ENCODE measurements at places on chromosomes 5 and 9.

GRCh38 chr5:77012601-77013000 is 17.6 kb upstream of the AGGF1 start:
- no peak for DNase-seq

DNA sequence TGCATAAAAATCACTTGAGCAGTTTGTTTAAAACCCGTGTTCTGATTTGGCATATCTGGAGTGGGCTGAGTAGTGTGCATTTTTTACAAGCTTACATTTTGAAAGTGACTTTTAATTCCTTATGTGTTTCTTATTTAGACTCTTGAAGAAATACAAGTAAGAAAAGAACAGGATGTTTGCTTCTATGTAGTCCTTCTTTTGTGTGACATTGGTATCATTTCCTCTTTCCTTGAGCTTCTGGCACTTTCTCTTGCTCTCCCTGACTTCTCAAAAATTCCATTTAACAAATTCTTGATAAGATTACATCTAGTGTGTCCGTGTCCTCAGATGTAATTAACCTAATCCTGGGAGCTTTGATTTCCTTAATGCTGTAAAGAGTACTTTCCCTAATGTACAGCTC is 12.5 kb downstream of the GARNL3 start:
- DNase-seq: peak; percentile 33

DNA sequence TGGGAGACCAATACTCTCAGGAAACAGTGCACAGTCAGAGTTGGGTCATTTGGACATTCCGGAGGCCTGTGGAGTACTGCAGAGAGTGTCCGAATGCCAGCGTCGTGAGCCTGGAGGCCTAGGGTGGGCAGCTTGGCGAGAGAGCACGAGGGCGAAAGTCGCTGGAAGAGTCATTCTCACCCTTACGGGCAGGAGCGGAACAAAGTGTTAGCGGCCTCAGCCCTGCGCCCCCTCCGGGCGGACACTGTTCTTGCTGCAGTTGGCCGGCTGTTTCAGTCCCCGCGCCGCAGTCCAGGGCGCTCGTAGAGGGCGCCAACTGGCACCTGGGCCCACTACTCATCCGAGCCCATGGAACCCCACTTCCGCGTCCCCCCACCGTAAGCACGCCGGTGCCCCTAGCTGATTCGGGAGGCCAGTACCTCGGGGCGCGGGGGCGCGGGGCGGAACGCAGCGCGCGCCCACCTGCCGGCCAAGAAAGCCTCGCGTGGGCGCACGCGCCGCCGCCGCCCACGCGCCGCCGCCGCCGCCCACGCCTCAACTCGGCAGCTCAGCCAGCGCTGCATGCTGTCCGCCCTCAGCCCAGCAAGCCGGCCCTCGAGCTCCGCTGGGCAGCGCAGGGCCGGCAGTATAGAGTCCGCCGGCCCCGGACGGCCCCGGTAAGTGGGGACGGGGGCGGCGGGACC is 99.7 kb upstream of the CCL21 start:
- DNase-seq: no peak

DNA sequence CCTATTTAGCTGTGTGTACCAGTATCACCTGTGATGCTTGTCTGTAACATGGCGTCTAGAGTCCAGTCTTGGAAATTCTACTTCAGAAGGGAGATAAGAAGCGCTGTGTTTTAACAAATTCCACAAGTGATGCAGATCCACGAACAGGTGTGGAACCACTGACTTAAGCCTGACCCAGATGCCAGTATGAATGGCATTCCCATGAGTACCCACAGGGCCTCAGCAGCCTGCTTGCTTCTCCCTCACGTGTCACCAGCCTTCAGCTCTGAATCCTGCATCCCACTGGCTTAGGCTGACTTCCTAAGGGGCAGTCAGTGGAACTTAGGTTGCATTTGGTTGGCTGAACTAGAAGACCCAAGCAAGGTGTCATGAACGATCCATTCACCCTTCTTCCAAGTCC is 8.5 kb upstream of the DENND1A start:
- DNase-seq: no peak

DNA sequence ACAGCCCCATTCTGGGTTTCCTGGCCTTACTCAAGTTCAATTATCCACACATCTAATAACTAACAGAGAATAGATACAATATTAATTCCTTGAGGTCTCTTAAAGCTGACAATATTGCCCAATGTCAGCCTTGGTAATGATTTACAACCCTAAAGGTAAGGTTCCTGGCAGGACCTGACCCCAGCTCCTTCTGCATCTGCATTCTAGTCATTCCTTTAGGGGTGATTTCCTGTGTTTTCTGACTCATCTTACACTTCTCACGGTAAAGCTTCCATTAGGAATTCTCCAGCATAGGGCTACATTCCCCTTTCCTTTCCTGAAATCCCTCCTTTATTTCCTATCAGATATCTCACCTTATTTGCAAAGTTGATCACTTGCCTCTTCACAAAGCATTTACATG is 9.3 kb downstream of the HAVCR1 start:
- DNase-seq: no peak

DNA sequence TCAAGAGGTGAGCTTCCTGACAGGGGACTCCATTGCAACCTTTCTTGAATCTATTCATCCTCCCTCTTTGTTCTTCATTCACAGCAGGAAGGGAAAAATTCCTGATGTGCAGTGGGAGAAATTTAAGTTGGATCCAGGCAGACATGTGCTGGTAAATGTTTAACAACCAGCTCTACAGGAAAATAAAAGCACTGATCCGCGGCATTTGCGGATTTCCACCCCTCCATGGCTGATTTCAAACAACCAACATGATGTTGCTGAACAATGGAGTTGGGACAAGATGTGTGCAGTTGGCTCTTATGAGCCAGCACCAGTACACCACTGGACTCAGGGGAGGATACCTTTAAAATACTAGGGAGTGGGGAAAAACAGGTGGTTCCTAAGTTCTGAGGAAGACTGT is 47.0 kb downstream of the SPRY4 start:
- no peak for DNase-seq

DNA sequence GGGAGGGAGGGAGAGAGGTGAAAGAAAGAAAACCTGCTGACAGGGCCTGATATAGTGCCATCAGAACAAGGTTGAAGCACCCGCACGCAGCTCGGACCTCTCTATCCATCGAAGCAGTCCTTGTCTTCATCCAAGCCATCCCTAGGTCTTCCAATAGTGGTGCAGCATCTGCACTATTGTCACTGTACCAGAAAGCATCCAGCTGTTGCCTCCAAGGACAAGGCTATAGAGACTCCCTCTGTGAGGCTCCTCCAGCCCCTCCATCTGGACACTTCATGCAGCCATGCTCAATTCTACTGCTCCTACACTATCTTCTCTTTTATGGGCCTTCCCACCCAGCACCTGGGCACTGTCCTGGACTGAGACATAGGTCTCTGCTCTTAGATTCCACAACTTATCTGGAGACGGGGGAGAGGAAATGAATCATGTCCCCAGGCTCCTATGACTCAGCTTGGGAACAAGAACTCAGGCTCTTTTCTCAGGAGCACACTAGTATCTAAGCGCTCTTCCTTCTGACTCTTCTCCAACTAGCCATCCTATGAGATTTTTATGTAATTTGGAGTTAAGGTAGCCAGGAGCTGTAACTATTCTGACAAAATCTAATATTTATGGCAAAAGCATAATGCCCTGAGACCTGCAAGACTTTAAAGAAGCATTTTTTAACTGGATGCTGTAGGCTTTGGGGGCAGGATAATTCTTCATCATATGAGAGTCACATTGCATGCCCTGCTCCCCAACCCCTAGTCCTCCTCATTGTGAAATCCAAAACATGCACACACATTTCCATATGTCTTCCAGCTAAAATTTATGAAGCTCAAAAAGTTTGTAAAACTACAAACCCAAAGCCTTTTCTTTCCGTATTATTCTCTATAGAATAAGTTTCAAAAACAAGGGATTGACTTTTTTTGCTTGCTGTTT is 446.8 kb downstream of the CCDC171 start:
- DNase-seq: no peak

DNA sequence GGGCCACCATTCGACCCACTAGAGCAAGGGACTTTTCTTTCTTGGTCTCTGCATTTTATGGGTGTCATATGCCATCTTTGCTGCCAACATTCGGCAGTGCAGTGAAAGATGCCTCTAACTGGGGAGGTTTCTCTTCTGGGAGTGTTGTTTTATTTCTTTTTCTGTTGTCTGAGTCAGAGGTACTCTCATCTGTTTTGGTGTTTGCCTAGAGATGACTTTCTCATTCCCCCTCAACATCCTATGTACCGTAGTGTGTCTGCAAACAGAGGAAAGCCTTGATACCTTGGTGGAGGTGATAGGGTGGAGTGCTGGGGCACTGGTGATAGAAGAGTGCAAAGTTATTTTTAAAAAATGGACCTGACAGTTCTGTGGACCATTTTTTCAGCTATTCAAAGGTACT is 182.1 kb downstream of the ARHGAP26 start:
- DNase-seq: no peak

- DNase-seq: no peak
Observed at GRCh38 chr9:111065414-111065813, 27.1 kb upstream of the LPAR1 start.

DNA sequence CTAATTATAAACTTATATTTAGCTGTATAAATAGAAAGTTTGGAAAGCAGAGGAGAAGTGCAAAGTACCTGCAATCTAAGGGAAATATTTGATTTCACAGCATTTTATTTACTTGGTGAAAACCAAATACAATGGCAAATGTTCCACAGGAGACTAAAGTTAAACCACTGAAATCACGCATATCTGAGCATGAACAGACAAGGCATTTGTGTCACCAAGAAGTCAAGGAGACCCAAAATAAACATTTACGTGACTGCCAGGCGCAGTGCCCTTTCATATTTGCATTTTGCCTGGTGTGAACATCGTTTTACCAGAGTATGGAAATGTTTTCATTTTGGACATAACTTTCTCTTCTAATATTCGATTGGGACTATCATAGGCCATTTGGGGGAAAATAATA is 20.6 kb downstream of the UGCG start:
- no peak for DNase-seq

DNA sequence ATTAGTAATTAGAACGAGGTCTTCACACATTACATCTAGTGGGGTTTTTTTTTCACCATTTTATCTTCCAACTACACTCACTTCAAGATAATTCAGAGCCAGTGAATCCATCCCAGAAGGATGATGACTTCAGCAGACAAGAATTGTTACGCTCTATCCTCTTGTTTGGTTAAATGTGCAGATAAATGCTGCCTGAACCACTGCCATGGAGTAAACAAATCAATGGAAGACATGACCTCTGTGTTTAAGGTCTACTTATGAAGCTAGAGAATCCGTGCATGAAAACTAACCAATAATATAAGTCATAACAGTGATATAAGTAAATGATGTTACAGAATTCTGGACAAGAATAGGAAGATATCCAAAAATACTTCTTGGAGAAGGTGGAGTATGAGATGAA is 602.6 kb downstream of the TLR4 start:
- no peak for DNase-seq

GRCh38 chr9:129317179-129318011 is 139.3 kb upstream of the IER5L start:
- DNase-seq: no peak

- DNase-seq: peak; percentile 57
Observed at GRCh38 chr5:141969783-141970771, 1.2 kb downstream of the RNF14 start.

DNA sequence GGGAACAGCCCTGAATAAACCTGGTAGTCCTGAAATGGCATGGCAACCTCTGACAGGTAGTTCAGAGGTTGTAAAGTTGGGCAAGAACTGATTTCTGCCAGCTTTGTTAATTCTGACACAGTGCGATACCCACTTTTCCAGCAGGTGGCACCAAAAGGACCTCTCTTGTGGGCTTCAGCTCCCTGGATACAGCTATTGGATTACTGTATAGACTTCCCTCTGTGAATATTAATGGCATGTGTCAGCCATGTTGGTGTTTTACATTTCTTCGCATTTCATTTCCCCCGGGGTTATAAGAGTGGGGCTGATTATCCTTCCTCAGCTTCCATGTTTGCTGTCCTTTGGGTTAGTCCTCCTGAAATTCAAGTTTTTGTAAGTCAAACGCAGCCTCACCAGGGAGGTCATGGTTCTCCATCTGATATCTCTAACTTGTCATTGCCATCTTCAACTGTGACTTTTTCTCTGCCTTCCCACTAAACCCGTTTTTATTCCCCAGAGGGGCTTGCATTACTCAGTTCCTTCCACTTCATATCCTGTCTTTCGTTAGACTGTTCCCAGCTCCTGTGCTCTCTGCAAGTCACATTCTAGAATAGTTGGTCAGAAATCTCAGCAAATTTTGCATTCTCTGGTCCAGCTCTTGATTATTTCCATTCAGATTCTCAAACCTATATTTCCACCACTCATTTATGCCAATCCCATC is 135.6 kb downstream of the LIFR start:
- DNase-seq: no peak

DNA sequence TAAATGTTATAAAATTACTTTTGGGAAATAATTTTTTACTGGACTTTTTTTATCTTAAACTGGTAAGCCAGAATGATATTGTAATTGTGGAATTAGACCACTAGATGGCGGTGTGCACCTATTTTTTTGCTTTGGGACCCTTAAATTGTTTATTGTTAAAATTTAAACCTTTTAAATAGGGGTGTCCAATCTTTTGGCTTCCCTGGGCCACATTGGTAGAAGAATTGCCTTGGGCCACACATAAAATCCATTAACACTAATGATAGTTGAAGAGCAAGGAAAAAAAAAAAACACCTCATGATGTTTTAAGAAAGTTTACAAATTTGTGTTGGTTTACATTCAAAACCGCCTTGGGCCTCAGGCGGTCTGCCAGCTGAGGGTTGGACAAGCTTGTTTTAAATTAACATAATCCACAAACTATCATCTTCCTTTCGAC is 28.4 kb upstream of the GADD45G start:
- DNase-seq: no peak

- DNase-seq: no peak
Observed at GRCh38 chr9:37034938-37035647, 1.0 kb upstream of the PAX5 start.

- no peak for DNase-seq
Observed at GRCh38 chr5:109387408-109387974, 22.3 kb downstream of the PJA2 start.

DNA sequence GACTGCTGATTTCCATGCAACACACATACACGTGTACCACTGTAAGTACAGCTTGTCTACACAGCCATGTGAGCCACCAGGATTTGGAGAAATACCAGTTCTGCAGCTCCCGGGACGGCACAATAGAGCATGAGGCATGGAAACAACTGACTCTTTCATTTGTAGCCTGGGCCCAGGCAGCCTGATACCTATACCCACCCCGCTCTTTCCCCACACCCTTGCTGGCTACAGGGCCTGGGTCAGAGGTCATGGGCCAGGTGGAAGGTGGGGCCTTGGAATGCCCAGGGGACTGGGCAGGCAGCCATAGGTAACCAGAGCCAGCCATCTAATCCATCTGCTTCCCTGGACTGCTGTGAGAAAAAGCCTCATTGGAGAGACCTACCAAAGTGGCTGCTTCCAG is 39.0 kb upstream of the ZSWIM6 start:
- DNase-seq: no peak
